Large intestine (tissue), 12 donors: ENCODE measurements at places on chromosomes 16 and 17.

DNA sequence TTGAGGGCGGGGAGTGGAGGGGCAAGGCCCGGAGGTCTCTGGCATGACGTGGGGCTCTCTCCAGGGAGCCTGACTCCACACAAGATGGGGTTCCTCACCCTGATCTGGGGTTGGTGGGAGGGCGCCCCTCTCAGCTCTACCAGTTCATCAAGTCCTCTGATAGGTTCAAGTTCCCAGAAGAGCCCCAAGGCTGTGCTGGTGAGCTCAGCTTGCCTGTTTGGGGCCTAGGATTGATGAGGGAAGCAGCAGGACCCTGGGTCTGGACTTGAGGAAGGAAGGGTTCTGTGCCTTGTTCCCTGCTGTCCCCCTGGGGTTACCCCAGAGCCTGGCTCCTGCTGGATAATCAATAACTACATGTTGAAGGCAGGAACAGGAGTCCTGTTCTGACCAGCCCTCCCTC lies 3.5 kb downstream of the MGAT5B start:
- DNase-seq = no peak

DNA sequence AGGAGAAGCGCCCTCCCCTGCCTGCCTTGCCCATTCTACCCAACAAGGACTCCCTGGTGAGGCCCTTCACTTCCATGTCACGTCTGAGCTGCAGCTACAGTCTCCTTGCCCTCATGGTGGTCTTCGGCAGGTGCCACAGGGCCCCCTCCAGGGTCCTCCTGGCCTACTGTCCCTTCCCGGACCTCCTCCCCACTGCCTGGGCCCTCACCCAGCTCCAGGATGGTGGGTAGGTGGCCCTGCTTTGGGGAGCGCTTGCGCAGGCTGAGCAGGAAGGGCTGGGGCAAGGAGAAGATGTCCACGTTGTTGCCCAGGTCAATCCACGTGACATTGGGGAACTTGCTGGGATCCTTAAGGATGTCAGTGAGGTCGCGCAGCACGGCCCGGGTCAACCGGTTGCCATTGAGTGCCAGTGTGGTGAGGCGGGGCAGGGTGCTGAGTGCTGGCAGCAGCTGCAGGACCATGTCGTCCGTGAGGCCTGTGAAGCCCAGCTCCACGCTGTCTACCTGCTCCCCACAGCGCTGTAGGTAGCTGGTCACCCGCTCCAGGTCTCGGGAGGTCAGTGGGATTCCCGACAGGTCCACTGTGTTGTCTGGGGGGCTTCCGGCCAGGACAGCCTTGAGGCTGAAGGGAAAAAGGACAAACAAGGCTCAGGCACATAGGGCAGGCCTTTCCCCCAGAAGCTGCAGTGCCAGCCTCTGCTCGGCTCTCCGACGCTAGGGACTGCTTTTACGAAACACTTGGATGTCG lies 28.3 kb downstream of the TRPV2 start:
- no peak for DNase-seq

GRCh38 chr16:880471-881171 lies 80.1 kb upstream of the GNG13 start:
- DNase-seq = no peak

- no peak for DNase-seq
Observed at GRCh38 chr16:27286451-27286850, 17.9 kb upstream of the NSMCE1 start.

GRCh38 chr17:4206962-4207361 lies 56.8 kb downstream of the ANKFY1 start:
- DNase-seq = no peak

GRCh38 chr16:64428463-64429113 lies 693.3 kb downstream of the CDH11 start:
- DNase-seq = peak; percentile 12

GRCh38 chr17:46930051-46930450 lies 7.1 kb downstream of the GOSR2 start:
- peak; percentile 51 for DNase-seq
